Sigmoid colon (tissue), 7 donors: ENCODE measurements at places on chromosomes 7 and 10.
A peak's percentile ranks its signal among the peaks of the same experiment; 100 is the strongest.

- no peak for DNase-seq
Measured at GRCh38 chr7:143346018-143346417, 16.5 kb downstream of the FAM131B start.

- DNase-seq, result peak; percentile 85
Measured at GRCh38 chr7:158470336-158470735, 117.3 kb downstream of the PTPRN2 start.

DNA sequence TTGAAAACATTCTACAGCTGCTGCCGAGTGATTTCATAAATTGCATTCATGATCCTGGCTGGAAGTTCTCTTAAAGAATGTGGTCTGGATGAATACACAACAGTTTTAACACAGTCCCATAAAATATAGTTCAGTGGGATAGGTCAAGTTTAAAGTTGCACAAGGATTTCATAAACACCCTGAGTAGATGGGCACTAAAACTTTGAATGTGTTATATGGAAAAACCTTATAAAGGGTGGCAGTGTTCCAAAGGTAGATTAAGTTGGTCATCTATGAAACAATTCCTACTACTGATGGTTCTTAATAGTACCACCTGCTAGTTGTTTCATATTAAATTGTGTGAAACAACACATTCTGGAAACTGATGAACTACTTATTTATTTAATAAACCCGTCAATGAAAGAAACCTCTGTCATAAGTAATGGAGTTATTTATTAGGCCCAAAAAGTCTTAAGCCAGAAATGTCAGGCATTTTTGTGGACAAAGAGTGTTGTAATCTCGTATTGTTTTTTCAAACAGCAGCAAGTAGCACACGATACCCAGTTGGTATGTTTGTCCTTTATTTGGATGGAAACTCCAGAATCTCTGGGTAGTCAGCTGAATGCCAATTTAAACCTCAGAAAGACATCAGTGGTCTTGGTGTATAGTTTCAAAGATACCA is 14.3 kb upstream of the RPA3 start:
- DNase-seq, result no peak

DNA sequence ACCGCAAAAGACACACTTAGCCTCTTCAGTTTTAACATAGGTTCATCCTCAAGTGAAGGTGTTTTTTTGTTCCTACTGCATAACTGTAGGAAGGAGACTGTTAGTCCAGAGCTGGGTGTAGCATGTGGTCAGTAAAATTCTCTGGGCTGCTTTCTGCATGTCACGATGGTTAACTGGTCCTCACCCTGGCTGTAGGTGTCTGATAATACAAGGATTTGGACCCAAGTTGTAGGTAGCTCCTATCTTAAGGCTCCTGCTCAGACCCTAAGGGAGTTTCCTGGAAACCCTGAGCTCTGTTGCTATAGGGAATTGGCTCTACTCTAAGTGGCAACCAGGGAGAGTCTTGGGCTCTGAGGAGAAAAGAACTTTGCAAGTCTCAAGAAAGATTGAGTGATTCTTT is 112.9 kb downstream of the SAMD9 start:
- DNase-seq, result no peak

GRCh38 chr10:133458021-133458709 is 4.4 kb downstream of the SCART1 start:
- no peak for DNase-seq

DNA sequence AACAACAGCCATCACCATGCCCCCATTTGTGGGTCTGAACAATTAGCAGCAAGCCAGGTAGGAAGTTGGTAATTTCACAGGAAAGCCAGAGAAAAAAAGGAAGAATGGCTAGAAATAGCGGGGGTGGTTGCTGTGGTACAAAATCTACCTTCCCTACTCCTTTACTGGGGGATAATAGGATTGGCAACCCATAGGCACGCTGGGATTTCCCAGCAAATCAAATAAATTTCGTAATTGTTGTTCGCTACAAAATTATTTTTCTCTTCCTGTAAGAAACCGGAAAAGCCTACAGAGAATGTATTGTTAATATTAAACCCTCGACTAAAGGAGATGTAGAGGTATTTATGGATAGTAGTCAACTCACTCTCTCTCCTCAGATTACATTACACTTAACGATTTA is 123.9 kb downstream of the DOCK4 start:
- DNase-seq, result no peak

DNA sequence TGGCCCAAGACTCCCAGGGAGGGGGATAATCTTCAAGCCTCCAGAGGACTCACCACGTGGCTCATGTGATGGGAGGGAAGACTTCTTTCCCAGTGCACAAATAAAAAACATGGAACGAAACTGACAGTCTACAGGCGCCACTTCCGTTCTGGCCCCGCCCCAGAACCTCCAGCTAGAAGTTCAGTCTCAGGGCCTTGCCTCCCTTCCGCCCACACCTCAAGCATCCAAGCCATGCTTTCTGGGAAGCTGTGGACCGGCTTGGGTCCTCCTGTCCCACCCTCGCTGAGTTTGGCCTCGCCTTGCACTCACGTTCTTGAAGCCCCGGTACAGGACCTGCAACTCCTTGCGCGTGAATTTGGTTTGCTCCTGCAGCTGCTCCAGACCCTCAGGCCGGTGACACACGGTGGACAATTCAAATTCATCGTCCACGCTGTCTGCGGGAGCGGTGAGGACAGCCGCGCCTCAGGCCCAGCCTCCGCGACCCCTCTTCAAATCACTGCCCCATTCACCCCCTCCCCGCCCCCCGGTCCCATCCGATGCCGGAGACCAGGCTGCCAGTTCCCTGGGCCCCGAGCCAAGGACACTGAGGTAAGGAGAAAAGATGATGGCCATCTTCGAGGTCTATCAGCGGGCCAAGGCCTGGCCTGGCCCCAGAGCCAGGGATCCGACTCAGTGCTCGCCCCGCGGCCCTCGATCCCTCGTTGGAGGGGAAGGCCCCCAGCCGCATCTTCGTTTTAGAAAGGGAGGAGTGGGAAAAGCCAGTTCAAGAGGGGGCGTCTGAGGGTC is 10.7 kb upstream of the OGA start:
- peak; percentile 75 for DNase-seq

GRCh38 chr7:46680147-46680546 is 759.1 kb upstream of the IGFBP3 start:
- no peak for DNase-seq

DNA sequence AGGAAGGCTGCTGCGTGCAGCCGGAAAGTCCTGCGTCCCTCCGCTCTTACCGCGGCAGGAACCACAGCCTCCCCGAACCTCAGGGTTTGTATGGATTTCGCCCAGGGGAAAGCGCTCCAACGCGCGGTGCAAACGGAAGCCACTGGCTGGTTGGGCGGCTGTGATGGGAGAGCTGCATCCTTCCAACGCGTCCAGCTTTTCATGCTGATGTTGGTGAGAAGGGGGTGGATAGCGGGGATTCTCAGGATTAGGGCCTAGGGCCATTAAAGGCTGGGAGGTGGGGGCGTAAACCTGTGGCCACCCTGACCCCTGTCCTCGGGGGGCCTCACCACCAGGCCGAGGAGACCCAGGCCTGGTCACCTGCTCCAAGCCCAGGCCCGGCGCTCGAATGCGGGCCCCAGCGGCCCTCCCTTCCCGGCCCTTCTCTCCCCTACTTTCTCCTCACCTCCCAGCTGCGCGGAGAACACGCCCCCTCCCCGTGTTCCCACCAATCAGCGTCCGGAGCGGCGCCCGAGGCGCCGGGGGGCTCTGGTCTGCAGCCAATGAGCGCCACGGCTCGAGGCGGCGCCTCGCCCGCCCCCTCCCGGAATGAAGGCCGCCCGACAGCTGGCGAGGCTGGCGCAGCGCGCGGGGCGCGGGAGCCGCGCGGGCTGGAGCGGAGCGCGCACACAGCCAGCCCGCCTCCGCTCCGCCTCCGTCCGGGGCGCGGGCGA is 458 bp upstream of the NANOS1 start:
- DNase-seq, result peak; percentile 95

DNA sequence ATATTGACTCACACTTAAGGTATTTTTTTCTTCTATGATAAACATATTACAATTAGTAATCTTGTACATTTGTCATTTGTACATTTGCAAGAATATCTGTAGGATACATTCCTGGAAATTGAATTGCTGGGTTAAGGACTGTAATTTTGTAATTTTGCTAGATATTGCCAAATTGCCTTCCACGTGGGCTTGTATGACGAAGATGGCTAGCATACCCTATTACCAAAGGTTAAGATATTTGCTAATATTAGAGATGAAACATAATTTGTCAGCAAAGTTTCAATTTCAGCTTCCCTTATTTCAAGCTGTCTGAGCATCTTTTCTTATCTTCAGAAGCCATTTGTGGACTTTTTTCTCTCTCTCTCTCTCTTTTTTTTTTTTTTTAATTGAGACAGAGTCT is 1.0 kb upstream of the LYZL2 start:
- DNase-seq, result no peak

DNA sequence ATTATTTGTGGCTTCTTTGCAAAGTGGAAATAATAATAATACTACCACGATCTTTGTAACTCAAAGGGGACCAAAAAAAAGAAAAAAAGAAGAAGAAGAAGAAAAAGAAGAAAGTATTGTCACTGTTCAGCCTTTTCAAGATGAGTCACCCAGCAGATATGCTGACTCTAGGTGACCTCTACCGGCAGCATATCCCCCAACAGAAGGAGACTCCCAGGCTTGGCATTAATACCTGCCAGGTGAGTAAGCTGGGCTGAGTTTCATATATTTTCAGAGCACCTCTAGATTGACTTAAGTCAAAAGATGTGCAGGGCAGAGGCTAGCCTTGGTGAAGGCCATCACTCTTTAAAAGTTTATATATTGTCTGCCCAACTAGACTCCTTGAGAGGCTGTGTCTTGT is 30.4 kb upstream of the GPR26 start:
- DNase-seq, result no peak

- no peak for DNase-seq
Measured at GRCh38 chr7:136062625-136063325, 85.6 kb upstream of the MTPN start.

GRCh38 chr10:35237766-35238512 is 98.4 kb upstream of the CCNY start:
- DNase-seq, result no peak

- DNase-seq, result no peak
Measured at GRCh38 chr10:71693377-71693776, 26.2 kb downstream of the C10orf105 start.

DNA sequence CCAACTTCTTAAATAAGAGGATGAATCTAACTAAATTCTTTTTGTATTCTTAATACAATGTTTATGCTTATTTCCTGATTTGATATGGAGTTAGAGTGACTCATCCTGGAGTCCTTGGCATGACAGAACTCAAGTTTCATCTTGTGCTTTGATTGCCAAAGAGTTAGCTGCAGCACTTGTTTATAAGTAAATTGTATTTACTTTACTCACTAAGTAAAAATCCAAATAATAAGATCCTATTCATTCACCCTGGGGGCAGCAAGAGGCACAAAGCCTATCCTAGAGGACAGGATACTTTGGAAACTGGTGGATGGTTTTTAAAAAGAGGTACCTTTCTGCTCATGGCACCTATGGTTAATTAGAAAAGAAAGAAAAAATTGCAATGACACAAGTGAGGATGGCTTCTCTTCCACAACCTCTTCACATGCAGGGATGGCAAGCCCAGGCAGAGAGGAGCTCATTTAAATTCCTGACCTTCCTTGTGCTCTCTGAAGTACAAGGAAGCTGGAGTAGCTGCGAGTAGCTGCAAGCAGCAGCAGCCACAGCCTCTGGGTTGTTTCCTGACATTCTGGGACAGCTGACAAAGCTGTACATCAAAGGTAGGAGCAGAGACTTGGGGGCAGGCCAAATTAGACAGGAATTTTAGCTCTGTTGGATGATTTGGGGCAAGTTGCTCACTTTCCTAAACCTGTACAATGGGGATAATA is 28.5 kb upstream of the CROT start:
- no peak for DNase-seq

DNA sequence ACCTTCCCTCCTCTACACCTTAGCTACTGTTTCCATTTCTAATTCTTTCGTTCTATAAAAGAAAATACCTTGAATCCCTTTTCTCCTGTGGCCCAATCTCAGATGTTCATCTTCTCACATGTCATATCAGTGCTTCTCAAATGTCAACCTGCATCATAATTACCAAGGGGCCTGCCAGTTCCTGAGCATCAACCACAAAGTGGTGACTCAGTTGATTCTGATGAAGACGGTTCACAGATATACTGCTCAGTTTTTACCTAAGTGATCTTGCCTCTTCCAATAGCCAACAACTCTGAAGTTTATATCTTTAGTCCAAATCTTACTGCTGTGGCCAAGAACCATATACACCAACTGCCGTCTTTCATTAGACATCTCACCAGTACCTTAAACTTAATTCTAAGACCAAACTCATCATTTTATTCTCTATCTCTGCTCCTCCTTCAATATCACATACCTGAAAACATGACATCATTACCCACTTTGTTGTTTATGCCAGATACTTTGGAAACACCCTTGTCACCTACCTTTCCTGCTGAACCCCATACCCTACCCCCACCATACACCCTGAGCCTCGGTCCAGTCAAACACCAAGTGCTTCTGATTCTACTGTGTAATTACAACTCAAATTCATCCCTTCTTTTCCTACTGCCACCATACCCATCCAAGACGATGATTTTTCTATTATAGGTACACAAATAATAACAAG is 115.5 kb downstream of the LMBR1 start:
- no peak for DNase-seq

- DNase-seq, result peak; percentile 59
Measured at GRCh38 chr7:107975394-107976013, 27.5 kb downstream of the LAMB1 start.

DNA sequence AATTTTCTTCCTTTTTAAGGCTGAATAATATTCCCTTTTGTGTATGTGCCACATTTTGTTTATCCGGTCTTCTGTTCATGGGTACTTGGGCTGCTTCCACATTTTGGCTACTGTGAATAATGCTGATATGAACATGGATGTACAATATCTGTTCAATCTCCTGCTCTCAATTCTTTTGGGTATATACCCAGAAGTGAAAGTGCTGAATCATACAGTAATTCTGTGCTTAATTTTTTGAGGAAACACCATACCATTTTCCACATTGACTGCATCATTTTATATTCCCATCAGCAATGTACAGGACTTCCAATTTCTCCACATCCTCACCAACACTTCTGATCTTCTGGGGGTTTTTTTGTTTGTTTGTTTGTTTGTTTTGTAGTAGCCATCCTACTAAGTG is 135.0 kb upstream of the INHBA start:
- no peak for DNase-seq
